ENCODE measurements at places on chromosomes 12 and 14.

DNA sequence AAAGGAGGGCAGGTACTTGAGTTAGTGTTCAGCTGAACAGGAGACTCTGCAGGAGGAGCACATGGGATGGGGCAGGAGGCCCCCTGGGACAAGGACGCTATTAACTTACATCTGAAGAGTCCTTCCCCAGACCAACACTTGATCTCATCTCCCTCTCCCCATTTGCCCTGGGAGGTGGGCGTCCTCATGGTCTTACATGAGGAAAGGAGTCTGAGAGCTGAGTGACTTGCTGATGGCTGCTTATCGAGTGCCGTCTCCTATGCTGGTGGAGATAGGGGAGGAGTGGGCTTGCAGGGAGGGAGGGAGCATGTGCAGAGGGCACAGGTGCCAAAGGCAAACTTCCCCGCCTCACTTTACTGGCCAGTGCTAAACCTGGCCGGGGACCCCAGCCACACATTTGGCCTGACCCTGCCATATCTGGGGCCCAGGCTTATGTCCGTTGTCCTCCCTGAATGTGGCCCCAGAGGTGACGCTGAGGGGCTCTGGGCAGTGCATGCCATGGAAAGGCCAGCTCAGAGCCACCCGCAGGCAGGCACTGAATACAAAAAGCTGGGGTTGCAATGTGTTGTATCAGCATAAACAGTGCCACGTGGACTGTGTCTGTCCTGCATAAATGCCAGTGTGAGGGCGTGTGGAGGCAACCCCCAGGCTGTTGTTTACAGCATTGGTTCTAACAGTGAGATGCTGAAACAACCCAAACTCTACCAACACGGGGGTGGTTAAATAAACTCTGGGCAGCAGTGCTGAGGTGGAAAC lies 29.4 kb downstream of the FAIM2 start:
- no peak for DNase-seq

DNA sequence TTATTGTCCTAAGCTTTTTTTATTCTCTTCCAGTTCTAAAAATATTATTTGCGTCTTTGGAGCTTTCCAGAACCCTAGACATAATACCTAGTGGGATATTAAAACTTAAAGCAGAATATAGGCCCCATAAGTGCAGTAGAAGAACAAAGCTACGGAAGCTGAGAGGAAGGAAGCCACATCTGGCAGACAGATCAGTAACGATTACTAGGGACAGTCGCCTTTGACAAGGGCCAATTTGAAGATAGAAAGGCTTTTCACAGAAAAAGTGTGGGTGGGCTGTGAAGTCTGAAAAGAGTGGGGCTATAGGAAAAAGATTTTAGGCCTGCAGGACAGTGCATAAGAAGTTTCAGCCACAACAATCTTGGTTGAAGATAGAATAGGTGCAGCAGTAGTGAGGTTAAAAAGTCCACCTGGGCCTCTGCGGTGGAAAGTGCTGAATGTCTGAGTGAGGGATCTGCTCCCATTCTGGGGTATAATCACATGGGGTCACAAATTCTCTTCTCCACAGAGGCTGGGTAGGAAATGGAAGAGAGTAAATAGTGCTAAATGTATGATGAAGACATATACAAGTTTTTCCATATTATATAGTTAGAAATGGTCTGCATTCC lies 114.5 kb downstream of the CMAS start:
- DNase-seq = no peak

DNA sequence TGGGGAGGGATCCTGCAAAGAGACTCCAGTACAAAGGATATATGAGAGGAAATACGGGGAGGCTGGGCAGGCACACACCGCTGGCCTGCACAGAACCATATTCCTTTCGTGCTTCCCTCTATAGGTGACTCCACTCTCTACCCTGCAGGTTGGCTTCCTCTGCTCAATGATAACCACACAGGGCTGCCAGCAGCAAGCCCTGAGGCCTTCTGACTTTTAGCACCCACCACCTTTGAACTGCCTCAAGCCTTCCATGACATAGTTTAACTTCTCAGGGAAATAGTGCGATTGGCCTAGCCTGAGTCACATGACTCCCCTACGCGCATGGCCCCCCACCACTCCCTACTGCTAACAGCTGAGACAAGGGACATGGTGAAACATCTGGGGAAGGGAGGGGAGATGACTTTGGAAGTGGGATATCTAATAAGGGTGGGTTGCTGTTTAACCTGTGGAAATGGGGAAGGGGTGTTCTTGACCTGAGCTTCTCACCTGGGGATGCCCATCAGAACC lies 3.0 kb upstream of the FOXN3 start:
- no peak for DNase-seq

DNA sequence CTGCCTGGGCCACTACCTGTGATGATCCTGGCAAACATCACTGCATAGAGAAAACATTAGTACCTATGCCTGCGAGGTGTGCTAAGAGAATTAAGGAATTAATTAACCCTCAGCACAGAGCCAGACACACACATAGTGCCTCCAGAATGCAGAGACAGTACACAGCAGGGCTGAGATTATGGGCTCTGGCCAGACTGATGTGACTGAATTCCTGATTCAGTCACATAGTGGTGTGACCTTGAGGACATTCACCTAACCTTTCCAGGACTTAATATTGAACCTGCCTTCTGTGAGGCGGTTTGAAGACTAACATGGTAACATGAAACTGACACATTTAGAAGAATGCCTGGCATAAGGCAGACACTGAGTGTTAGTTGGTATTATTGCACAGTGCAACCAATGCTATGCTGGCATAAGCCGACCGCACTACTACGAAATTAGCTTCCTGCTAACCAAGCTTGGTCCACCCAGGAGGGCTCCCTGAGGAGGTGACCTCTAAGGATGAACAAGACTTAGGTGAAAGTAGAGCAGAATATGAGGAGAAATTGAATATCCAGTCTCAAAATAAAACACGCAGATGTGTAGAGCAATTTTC lies 32.0 kb upstream of the SELPLG start:
- no peak for DNase-seq

DNA sequence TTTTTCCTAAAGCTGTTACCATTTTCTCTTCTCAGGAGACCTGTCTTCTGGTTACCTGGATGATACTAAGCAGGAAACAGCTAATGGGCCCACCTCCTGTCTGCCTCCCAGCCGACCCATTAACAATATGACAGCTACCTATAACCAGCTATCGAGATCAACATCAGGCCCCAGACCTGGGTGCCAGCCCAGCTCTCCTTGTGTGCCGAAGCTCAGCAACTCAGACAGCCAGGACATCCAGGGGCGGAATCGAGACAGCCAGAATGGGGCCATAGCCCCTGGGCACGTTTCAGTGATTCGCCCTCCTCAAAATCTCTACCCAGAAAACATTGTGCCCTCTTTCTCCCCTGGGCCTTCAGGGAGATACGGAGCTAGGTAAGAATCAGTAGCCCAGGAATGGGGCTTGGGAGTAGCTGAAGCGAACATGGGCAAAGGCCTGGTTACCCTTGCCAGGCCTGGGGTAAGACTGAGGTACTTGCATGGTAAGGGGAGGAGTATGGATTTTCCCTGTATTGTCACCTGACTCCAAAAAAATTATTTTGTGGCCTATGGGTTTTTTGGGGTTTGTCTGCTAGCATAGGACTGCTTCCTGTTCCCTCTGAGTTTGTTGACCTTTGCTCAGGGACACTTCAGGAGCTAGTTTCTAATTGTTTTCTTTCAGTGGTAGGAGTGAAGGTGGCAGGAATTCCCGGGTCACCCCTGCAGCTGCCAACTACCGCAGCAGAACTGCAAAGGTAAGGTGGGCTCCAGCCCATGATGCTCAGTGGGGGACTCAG lies 26.6 kb downstream of the TRAFD1 start:
- DNase-seq = no peak

GRCh38 chr12:8662593-8662992 lies at the start of gene MFAP5:
Gene MFAP5, minus strand, starts transcription at chr12:8662826. Its CDS starts 722 bp downstream, at chr12:8662104.
- no peak for DNase-seq

GRCh38 chr12:95959107-95959506 lies 16.0 kb downstream of the AMDHD1 start:
- no peak for DNase-seq

DNA sequence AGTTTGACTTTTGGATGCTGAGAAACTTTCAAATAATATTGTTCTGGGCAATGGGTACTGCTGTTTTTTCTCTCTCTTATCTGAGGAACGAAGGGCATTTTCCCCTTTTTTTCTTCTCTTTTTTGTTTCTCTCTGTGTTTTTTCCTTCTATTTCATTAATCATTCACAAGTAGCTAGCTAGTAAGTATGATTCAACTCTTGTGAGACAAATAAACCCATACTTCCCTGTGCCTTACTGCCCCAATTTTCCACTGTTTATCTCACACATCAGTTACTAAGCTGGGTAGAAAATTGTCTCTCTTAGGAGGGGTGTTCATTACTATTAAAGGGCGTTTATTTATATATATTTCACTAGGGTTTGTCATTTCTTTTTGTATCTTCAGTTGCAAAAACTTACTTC lies 437.6 kb downstream of the RERGL start:
- DNase-seq = no peak

DNA sequence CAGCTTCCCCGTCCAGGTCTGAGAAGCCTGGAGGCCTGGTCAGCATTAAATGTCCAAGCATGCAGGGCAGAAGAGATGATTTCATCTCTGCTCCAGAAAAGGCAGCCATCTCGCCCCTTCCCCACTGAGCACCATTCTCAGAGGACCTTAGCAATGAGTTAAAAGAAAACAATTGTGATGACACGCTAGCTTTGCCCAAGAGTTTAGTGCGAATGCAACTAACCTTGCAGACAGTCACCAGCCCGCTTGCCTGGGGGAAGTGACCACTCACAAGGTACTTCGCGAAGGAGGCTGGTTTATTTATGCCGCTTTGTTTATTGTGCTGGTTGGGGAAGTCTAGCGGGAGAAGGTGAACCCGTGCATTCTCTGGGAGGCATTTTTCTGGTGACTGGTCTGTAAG lies 170.7 kb downstream of the RBM19 start:
- no peak for DNase-seq

DNA sequence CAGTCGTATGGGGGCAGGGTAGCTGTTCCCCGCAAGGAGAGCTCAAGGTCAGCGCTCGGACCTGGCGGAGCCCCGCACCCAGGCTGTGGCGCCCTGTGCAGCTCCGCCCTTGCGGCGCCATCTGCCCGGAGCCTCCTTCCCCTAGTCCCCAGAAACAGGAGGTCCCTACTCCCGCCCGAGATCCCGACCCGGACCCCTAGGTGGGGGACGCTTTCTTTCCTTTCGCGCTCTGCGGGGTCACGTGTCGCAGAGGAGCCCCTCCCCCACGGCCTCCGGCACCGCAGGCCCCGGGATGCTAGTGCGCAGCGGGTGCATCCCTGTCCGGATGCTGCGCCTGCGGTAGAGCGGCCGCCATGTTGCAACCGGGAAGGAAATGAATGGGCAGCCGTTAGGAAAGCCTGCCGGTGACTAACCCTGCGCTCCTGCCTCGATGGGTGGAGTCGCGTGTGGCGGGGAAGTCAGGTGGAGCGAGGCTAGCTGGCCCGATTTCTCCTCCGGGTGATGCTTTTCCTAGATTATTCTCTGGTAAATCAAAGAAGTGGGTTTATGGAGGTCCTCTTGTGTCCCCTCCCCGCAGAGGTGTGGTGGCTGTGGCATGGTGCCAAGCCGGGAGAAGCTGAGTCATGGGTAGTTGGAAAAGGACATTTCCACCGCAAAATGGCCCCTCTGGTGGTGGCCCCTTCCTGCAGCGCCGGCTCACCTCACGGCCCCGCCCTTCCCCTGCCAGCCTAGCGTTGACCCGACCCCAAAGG lies 804 bp downstream of the GAPDH start:
- no peak for DNase-seq

- no peak for DNase-seq
These were observed 21.5 kb downstream of the P2RX2 start for GRCh38 chr12:132639956-132640520.

Measured in HFF-Myc (cell line).